NAMALWA (cell line): ENCODE measurements at places on chromosomes 7 and 10.

DNA sequence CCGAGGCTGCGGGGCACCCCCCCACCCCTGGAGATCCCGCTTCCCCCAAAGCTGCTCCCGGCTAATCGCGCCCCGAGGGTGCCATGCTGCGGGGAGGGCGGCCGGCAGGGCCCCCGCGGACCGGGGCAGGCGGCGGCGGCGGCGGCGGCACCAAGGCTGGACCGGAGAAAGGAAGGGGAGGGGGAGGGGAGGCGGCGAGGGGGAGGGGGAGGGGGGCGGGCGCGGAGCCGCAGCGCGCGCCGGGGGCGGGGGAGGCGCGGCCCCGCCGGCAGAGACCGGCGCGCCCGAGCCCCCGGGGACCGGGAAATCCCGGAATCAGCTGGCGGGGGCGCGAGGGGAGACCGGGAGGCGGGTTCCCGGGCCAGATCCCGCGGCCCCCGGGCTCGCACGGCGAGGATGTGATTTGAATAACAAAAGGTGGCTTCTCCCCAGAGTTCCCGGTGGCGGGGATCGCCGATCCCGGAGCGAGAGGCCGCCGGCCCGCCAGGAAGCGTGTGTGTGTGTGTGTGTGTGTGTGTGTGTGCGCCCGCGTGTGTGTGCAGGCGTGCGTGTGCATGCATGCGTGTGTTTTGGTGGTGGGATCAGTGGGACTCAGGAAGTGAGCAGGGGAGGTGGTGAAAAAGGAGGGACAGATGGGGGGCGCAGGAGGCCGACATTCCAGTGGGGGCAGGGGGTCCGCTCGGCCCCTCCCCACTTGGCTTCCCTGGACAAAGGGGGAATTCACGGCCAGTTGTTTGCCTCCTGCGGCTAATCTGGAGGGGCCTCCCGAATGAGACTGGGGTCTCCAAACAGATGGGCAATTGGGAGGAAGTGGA is 99.5 kb downstream of the HIP1 start:
- no peak for DNase-seq

- DNase-seq = no peak
Measured at GRCh38 chr10:103556383-103557007, 63.0 kb downstream of the NEURL1 start.

GRCh38 chr10:74930965-74931364 is 104.6 kb downstream of the KAT6B start:
- no peak for DNase-seq

DNA sequence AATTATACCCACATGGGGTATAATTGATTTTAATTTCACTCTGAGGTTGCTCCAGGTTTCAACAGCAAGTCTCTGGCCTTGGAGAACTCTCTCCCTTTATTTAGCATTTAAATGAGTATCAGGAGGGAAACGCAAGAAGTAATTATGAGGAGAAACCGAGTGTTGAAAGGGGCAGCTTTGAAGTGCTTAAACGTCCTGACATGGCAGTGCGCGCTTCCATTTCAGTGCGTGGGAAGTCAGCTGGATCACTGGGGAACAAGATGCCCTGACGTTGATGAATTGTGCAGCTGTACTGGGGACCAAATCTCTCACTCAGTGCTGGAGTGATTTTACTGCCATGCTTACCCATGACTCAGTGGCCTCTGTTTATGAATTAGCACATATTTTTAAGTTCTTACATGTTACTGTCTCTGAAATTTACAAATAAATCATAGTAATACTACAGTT is 106.0 kb upstream of the PRR15 start:
- DNase-seq = no peak

DNA sequence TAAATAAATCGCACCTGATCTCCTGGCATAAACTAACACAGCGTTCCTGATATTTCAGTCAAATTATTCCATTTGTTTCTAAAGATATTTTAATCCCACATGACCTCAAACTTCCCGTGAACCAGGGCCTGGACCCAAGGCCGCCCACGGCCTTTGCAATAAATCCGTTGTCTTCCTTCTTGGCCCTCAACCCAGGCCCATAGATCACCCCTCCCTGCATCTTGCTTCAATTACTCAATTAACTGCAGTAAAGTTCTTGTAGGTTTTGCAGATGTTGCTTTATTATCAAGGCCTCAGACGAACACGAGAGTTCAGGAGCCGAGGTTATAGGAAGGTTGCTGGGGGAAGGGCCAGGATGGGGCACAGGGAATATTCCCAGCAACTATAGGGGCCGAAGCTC is 249.4 kb downstream of the RAB11FIP2 start:
- no peak for DNase-seq

DNA sequence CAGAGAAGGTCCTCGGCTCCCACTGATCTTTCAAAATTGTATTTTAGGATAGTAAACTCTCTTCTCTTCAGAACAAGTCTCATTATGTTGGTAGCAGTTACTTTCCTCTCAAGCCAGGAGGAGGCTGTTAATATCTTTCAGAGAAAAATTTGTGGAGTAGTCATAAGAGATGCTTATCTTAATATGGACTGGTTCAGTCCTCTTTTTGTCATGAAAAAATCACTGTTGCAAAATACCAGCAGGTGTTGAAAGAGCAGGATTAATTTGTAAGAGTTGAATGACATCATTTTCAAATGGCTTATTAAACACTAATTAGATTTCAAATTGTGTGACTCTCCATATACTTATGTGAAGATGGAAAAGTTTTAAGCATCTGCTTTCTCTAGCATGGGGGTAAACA is 662.5 kb downstream of the POM121L12 start:
- no peak for DNase-seq

DNA sequence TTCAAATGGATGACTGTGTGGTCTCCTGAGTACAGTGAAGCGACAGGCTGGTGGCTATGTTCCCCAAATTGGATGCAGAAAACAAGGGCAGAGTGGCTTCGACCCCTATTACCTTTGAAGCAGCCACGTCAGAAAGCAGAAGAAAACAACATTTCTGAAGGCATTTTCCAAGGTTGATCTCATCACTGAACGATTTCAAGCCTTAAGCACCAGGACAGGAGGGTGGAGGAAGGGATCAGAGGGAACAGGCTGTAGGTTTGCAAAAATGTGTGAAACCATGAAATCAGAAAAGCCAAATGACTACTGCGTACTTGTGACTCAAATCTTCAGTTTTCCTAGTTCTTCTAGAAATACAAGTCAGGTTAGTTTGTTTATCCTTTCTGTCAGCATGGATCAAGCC is 181.0 kb upstream of the TMEM106B start:
- no peak for DNase-seq
